GM23248 (cell line): ENCODE measurements at places on chromosomes 13 and 19. TPM values are rescaled to one million over a fixed set of nuclear protein-coding genes. Genes with fewer than 3 reads are reported as not detected.

DNA sequence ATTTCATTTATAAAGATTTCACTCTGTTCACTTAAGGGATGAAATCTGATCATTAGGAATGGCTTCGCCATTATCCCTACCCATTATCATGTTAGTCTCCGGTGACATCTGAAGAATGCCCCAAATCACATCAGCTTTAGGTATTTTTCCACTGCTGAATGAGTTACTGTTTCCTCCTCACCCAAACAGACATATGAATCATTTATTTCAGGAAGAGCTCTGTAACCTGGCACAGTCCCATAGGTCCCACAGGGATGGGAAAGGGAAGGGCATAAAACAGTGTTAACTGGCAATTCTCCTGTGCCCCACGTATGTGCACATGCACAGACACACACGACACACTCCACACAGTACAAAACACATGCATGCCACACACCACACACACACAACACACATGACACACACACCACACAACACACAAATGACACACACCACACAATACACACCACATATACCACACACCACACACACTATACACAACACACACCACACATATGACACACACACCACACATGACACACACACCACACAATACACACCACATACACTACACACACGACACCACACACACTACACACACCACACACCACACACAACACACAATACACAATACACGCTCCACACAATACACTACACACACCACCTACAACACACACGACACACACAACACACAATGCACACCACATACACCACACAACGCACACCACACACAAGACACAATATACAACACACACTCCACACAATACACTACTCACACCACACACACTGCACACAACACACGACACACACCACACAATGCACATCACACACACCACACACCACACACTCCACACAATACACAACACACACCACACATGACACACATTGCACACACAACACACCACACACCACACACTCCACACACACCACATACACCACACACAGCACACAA is 15.4 kb downstream of the TMEM255B start:
- no peak overlapping the region for H3K4me3 ChIP-seq
- peak; percentile 77 for DNase-seq
- no peak overlapping the region for H3K27ac ChIP-seq
- H3K4me1 ChIP-seq: no peaks in the 10 kb centered on the region; the same call in 1 of the 2 replicates
- H3K36me3 ChIP-seq: no peaks in the 10 kb centered on the region
- H3K27me3 ChIP-seq: 0 out of 2 replicates have a peak, but pooled peaks cover 3% of the 10 kb centered on the region

Gene NKPD1
- 0.11 and 0.25 TPM in 2 replicates for total RNA-seq

Gene SPC24
- total RNA-seq: 9.5 and 19.8 TPM in 2 replicates

Gene TSHZ3
- 20.9 and 24.0 TPM in 2 replicates for total RNA-seq

- H3K27me3 ChIP-seq: no peaks in the 10 kb centered on the region
- peak overlapping the region; percentile 77 for H3K27ac ChIP-seq
- peak; percentile 90 for DNase-seq
- H3K36me3 ChIP-seq: no peaks in the 10 kb centered on the region
These were observed 3.7 kb downstream of the ZSCAN22 start for GRCh38 chr19:58330458-58330857.

Gene OVOL3
- total RNA-seq: not detected in 2 replicates

GRCh38 chr13:103325672-103326071 is 259.5 kb upstream of the SLC10A2 start:
- H3K27me3 ChIP-seq: no peaks in the 10 kb centered on the region
- H3K4me1 ChIP-seq: no peaks in the 10 kb centered on the region
- no peak overlapping the region for H3K27ac ChIP-seq
- H3K36me3 ChIP-seq: no peaks in the 10 kb centered on the region

Gene ZNF729
- not detected in 2 replicates for total RNA-seq

- 0 out of 2 replicates have a peak overlapping the region, but pooled peaks have one; percentile 6 for H3K27ac ChIP-seq
- H3K4me3 ChIP-seq: no peak overlapping the region
- DNase-seq: peak; percentile 57
- no peaks in the 10 kb centered on the region for H3K36me3 ChIP-seq
- H3K27me3 ChIP-seq: no peaks in the 10 kb centered on the region
- H3K4me1 ChIP-seq: peaks cover 12% of the 10 kb centered on the region
These were observed 31.7 kb downstream of the RASA3 start for GRCh38 chr13:114100446-114101357.
